Effector memory CD4-positive, alpha-beta T cell (primary cell): ENCODE measurements at places on chromosomes 7 and 10.

DNA sequence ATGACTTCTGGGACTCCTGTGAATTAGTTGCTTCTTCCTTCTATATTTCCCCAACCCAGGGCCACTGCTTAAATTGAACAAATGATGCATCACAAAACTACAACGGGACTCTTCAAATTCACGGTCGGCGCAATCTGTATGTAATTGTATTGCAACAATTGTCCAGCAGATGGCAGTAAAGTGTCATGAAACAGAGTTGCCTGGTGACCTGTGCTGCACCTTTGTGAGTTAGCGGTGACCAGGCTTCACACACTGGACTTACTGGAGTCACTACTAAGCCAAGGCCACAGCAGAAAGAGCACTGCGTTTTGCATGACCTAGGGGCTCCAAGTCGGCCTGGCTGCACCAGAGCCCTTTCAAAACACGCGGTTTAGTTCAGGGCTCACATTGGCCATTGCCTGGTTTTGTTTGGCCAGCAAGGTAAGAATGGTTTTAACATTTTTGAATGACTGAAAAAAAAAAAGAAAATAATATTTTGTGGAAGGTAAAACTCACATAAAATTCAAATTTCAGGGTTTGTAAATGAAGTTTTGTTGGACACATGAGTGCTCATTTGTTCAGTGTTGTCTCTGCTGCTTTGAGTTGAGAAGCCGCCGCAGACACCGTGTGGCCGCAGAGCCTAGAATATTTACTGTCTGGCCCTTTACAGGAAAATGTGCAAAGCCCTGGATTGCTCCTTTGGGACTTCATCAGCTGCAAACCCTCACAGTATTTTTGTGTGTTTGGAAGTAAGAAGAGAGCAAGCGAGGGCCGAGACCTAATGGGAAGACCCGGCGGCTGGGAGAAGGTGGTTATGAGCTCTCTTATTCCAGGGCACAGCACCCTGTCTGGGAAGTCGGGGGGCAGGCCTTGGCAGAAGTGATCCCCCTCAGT lies 23.2 kb upstream of the ZNF32 start:
- no peak for DNase-seq

GRCh38 chr7:17968791-17969715 lies 28.8 kb upstream of the SNX13 start:
- no peak for DNase-seq

DNA sequence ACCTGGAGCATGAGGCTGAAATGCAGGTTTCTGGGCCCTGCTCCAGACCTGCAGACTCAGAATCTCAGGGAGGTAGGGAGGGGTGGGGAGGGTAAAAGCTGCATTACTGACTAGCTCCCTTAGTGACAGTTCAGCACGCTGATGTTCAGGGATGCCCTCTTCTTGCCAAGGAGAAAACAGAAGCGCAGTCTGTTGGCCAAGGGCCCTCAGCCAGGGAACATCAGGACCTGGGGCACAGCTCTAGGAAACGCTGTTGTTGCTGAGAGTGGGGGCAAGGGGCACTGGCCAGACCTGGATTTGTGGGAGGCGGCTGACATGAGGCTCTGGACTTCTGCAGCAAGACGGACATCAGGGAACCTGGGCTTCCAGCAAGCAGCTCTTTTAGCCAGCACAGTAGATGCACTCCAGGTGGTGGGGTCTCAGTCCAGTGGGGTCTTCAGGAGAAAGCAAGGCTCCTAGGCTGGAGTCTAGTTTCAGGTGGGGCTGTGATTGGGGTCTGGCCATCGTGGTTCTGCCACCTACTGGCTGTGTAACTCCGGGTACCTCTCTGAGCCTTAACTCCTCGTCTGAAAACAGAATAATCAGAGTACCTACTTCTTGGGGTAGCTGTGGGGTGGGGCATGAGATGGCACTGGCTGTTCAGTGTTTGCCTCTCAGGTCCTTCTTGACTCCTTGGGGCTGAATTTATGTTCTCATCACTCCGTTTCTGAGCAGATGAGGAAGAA lies 72.9 kb upstream of the PRLHR start:
- DNase-seq: no peak

DNA sequence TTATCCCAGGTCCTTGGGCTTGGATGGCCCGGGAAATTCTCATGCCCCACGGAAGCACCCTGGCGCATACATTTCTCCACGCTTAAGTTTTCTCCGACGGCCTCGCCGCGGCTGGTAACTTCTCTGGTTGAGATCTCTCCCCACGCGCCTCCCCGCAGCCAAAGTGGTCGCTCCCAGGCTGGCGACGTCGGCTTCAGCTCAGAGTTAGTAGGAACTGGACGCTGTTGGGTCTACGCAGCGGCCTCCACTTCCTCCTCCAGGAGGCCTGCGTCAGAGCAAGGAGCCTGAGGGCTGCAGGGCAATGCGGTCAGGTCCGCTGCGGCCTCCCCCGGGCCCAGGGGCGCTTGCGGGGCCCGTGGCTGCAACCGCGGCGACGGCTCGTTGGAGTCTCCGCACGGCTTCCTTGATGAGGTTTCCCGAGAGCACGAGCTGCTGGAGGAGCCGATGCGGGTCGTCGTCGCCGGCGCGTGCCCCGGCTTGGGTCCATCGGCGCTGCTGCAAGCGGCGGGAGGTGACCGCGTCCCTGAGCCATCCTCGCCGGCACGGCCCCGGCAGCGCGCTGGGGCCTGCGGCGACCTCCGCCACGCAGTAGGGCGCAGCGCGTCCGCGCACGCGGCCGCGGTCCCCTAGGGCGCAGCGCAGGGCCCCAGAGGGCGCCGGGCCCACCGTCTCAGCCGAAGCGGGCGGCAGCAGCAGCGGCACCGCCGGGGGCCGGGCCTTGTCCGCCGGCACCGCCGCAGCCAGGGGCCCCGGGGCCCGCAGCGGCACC lies 744 bp downstream of the FRAT2 start:
- peak; percentile 3 for DNase-seq

GRCh38 chr7:18771834-18772566 lies 276.5 kb downstream of the HDAC9 start:
- DNase-seq: no peak

DNA sequence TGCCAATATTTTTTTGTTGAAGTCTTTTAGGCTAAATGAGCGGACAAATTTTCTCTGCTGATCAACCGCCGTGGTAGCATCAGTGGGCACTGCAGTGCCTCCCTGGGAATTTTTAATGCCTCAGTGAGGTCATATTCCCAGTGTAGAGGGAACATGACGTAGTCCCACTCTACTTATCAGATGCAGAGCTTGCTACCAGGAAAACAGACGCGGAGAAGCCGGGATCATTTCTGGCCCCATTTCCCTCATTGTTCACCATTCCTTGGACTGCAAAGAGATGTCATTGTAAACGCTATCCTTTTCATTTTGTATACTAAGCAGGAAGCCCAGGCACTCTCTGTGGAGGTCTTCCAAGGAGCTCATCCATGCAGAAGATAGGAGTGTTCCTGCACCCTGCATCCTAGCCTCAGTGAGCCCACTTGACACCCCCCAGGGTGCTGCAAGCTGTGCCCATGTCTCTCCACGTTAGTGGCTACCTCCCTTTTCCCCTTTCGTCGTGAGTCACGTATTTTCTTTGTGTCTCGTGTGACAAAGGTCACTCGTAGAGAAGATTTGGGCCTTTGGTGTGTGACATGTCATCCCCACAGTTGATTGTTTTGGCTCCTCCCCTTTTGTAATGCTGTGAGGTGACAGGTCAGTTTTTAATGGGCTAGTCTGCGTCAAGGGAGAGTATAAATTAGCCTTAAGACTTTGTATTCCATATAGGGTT lies 145.5 kb downstream of the TCF7L2 start:
- no peak for DNase-seq

DNA sequence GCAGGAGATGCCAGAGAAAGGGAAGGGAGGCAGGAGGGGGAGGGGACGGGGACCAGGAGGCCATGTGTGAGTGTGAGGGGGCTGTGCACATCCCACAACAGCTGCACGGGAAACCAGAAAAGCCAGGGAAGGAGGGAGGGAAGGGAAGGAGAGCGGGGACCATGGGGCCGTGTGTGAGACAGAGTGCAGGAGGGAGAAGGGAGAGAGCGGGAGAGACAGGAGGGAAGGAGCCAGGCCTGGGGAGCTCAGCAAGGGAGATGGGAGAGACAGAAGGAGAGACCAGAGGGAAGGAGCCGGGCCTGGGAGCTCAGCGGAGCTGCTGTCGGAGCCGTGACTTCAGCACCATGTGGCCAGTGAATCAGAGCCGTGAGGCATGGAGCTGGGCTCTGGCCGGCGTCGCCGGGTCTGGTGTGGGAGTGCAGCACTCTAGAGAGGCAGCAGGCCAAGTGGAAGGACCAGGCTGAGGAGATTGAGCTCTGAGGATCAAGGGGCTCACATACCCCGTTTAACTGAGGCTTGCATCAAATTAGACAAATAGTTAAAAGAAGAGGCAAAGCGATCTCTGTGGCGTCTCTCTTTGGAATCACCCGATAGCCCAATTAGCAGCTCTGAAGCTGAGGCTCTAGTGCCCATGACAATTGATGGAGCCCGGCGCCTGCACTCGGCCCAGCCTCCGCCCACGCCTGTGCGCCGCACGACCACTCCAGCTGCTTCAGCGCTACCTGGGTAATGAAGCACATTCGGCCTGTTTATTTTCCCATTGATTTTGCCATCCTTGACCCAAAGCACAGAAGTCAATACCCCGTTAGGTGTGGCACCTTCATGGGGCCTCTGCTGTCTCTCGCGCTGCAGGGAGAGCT lies 150.4 kb downstream of the MAD1L1 start:
- DNase-seq: no peak

DNA sequence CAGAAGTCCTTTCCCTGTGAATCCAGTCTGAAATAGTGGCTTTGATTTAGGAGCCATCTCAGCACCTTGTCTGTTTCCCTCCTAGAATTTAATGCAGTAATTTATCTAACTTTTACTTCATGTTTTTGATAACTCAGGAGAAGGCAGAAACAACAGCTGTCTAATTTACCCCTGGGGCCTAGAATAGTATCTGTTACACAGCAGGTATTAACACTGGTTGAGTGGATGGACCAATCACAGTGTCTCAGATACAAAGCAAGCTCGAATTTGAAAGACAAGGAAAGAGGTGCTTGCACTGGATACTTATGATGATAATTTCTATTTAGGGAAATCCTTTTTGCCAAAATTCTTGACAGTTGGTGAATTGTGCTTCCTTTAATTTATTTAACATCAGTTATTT lies 23.4 kb downstream of the CHRM2 start:
- no peak for DNase-seq

DNA sequence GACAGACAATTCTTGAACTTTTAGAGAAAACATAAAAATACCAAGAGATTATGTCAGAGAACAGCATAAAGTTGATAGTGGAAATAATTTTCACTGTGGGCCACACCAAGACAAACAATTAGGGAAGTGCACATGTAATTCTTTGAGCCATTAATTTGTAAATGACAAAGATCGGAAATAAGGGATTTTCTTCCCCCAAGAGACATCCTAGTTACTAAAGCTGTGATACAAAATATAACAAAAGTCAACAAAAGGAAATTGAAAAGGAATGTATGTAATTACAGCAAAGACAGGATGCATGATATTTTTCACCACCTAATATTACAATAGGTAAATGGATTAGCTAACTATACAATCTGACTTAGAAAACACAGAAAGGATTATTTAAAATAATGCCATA lies 12.4 kb upstream of the LRRC72 start:
- DNase-seq: no peak

GRCh38 chr7:115023219-115023618 lies 101.3 kb downstream of the MDFIC start:
- no peak for DNase-seq

DNA sequence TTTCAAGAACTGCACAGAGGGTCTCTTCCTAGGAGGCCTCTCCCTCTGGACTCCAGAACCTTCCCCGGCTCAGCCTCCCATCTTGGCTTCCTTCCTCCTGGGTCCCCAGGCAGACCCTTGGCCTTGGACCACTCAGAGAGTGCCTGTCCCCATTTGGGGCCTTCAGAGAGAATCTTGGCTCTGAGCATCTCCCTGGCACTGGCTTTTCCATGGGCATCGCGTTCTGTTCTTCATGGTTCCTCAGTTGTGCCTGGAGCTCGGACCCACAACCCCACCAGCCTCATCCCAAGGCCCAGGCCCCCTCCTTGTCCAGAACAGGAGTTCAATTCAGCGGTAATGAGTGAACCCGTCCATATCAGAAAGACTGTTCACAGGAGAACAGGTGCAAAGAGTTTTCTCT lies 73.4 kb downstream of the VIPR2 start:
- DNase-seq: no peak

- DNase-seq: no peak
Observed at GRCh38 chr7:100093498-100093897, 4.7 kb downstream of the COPS6 start.

GRCh38 chr10:79127151-79127961 lies 58.6 kb downstream of the ZMIZ1 start:
- no peak for DNase-seq

DNA sequence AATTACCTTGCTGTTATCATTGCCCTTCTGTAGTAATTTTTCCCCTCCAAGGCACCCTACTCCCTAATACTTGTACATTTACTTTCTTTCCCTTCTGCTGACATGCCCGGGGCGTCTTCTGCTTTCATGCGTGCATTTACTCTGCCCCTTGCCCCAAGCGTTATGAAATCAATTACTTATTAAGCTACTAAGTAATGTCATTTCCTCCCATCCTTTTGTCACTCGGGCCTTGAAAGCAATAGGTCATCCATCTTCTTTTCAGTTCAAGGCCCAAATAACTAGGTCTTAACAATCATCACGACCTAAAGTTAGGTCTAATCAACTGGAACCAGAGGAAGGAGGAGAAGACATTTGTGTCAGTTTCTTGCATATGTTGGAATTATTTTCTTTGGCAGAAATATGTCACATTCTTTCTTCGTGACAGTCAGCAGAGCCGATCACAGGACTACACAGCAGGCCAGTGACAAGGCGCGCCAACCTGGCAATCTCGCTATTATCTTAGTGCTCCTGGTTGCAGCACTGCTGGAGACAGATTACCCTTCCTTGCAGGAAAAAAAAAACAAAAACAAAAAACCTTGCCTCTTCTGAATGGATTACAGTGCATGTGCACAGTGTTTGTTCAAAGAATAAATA lies 179.2 kb downstream of the RELN start:
- DNase-seq: no peak

DNA sequence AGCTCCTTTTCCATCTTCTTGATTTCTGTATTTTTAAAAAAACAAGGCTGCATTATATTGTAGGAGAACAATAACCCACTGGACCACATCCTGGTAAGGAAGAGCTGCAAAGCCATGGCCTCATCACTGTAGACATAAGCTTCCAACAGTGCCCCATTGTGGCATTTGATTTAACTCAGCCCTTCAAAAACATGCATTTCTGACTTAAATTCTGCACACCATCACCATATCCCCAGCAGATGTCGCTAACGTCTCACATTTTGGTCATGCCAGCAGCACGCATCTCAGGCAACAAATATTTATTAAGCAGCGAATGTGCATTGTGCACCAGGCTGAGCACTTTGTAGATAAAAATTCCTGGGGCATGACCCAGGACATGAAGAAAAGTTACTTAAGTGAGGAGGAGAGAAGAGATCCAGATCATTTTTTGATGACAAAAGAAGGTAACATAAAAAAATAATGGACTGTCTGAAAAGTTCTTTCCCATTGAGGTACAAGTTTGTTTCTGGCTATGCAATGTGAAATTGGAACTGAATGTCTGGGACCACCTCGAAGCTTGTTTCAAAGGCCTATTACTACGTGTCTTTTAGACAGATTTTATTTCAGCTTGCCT lies 164.6 kb upstream of the CDCA7L start:
- DNase-seq: peak; percentile 25

GRCh38 chr10:68074775-68075549 lies at the start of gene HERC4:
Gene HERC4, minus strand, starts transcription at chr10:68075283. Its CDS starts 2,175 bp downstream, at chr10:68073108.
- peak; percentile 86 for DNase-seq
